ENCODE measurements at places on chromosomes 6 and 20.

DNA sequence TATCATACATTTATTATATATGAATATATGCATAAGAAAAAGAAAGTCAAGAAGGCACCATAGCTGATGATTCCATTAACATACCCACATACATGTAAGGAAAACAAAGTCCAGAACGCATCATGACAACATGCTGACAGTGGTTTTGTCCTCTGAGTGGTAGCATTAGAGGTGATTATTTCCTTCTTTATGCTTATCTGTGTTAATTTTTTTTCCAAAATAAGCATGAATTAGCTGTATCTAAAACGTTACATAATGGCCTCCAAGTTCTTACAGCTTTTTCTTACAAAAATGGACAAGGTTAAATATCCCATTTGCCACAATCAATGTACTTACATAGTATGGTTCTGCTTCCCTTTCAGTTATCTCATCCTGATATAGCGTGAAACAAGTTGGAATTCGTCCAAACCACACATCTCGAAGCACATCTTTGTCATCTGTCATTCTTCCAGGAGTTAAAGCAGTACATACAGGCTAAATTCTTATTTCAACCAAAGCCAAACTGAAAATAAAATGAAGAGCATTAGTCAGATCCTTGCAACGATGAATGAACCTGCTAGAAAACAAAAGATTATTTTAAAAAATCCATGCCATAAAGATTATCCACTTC lies 9.7 kb downstream of the ATG5 start:
- no peak for DNase-seq

DNA sequence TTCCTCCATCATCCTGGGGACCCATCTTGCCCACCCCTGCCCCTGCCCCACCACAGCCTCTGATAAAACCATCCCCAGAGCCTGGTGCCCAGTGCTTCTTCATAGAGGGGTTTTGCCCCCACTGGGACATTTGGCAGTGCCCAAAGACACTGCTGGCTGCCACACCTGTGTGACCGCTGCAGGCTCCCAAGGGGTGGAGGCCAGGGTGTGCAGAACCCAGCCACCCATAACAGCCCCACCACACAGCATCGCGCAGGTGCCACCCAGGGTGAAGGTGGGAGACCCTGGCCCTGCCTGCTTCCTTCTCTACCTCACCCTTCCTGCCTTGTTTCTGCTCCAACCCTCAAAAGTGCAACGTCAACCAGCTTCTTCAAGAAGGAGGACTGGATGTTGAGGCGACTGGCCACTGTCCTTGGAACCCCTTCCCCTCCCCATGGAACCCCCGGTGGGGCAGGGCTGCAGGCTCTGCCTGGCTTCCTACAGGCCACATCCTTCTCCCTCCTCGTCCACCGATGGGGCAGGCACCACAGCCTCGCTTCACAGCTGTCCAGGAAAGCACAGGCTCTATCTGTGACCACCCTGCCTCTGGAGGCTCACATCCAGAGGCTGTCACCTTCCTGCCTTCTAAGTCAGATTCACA lies 79.2 kb upstream of the MPC1 start:
- DNase-seq = no peak

DNA sequence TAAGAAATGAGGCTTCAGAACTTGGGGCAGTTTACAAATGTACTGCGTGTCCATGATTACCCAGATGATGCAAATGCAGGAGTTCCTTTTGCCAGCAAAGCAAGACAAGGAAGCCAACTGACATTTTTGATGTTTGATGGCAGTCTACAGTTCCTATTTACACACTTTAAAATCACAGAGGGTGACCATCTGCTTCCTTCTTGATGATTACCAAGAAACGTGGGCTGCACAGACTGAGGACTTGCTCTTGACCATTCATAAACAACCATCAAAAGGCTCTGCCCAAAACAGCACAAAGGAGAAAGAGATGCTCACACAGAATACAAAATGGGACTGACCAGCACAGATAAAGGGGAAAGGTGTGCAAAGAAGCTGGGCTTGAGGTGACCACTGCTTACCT lies 79.8 kb upstream of the TRAF3IP2 start:
- no peak for DNase-seq

DNA sequence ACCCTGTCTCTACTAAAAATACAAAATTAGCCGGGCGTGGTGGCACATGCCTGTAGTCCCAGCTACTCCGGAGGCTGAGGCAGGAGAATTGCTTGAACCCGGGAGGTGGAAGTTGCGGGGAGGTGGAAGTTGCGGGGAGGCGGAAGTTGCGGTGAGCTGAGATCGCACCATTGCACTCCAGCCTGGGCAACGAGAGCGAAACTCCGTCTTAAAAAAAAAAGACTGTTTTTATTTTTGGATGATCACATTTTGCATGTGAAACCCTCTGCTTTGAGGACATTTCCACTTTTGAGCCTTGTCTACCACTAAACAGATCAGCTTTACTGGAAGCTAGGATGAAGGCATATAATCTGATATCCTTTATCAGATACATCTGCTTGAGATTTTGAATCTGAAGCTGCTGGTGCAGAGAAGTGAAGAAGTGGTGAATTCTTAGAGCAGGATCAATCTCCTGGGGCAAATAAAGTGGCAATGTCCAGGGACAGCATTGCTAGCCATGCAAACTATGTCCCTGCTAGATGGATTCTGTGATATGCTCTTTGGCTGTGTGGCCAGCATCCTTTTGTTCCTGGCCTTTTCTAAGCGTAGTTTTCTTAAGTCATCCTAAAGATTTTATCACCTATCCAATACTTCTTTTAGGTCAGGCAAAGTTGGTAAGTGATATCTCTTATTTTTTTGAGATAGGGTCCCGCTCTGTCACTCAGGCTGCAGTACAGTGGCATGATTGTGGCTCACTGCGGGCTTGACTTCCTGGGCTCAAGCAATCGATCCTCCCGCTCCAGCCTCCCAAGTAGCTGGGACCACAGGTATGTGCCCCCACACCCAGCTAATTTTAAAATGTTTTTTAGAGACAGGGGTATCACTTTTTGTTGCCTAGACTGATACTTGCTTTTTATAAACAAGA lies 23.3 kb downstream of the RBL1 start:
- DNase-seq = no peak

DNA sequence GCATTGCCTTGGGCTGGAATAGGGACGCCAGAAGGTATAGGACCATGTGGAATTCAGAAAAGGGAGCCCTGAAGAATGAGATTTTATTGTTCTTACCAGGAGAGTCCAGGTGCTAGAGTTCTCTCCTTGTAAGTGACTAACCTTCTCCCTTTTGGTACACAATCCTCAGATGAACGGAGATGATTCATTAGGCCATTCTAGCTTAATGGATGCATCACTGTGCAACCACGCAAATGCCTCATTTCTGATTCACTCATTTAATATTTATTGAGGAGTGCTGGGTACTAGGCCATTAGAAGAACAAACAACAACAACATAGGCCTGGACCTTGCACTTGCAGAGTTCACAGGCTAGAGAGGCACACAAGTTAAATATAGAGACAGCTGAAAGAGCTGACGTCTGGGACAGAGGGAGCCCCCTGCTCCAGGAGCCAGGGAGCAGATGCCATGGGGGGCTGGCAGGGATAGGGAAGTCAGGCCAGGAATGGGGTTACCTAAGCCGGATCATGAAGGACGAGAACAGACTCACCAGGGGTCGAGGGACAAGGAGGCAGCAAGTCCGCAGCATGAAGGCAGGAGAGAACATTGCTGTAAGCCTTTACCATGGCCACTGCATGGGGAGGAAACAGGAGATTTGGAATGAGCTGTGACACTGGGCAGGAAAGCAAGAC lies 179.5 kb upstream of the AKAP12 start:
- no peak for DNase-seq

GRCh38 chr20:32752458-32753250 lies 9.4 kb upstream of the COMMD7 start:
- DNase-seq = no peak

DNA sequence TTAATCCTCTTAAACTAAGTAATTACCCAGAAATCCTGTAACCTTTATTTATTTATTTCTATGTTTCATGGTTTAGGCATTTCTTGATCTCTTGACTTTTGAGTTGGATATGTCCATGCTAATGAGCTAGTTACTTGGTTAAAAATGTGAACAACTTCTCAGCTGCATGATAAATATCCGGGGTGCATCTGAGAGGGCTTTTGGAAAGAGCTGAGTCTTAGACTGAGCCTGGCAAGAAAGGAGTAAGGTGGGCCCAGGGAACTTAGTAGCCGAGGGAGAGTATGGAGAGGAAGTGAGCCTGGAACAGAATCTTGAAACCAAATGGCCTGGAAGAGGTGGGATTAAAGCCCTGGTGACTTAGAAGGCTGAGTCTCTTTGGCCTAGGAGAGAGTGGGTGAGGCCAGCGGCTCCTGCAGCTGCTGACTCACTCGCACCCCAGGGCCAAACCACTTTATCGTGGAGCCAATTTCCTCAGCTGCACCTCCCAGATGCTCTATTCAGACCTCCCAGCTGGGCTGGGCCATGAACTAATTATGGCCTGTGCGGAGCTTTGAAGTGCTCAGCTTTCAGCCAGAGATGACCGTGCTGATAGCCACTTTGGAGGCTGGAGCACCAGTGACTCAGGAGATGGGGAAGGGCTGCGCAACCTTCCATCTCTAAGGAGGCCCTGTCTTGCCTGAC lies 19.1 kb downstream of the TGM3 start:
- no peak for DNase-seq

DNA sequence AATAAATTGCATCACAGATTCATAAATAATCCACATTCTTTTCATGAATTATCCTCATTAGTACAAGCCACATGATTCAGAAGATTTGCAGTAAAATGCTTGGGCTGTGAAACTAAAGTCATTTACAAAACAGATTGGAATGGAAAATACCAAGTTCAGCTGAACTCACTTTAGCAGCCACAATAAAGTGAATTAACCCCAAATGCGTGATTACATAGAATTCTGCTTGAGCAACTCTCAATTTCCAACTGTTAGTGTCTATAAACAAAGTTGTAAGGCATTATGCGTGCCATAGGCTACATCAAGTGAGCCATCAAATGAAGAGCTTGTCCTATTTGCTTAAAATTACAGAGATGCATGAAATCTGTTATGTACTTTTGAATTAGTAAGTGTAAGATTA lies 60.4 kb upstream of the GFRAL start:
- no peak for DNase-seq

DNA sequence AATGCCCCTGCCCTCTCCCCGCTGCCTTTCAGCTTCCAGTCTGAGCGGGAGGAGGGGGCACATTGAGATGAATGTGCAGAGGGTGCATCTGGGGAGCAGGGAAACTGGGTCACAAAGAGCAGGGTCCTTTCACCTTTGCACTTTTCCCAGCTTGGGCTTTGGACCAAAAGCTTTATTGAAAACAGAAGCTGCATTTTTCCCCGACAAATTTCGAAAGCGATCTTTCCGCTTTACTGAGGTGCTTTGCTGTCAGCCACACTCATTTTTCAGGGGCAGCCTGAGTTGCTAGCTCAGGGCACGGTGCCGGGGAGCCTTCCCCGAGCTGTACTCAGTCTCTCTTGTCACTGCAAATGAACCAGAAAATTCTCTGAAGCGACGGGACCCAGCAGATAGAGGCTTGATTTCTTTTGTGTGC lies 283.7 kb upstream of the SOX4 start:
- DNase-seq = no peak

- DNase-seq = no peak
Measured at GRCh38 chr6:131244942-131245341, 109.7 kb downstream of the AKAP7 start.

- DNase-seq = no peak
Measured at GRCh38 chr6:83252719-83253118, 59.6 kb downstream of the RWDD2A start.

DNA sequence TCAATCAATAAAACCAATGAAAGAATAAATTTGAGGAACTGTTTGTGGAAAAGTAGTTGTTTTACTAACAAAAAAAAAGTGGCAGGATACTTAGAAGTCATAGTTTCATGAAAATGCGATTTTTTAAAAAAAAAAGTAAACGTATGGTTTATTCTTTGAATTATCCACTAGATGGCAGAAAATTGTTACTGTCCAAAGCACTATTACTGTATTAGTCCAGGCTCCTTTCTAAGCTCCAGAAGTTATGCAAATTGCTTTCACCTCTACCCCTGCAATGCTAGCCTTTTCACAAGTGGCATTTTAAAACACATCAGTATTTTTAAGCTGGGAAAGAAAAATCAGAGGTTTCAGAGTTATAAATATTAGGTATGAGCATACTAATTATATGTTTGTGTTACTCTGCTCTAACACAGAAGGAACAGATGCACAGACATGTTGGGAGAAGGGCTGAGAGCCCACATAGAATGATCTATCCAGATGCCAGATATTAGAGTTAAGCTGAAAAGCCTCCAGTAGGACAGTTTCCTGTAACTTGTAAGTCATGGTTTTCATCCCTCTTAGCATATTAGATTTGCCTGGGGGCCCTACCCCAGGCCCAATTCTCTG lies 63.9 kb downstream of the FHL5 start:
- no peak for DNase-seq

GRCh38 chr20:62719250-62719935 lies 10.8 kb downstream of the NTSR1 start:
- DNase-seq = no peak

DNA sequence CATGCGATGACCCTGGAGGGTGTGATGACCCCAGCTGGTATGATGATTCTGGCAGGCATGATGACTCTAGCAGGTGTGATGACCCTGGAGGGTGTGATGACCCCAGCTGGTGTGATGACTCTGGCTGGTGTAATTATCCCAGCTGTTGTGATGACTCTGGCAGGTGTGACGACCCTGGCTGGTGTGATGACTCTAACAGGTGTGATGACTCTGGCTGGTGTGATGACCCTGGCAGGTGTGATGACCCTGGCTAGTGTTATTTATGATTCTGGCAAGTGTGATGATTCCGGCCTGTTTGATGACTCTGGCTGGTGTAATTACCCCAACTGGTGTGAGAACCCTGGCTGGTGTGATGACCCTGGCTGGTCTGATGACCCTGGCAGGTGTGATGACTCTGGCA lies 427.2 kb downstream of the QKI start:
- DNase-seq = no peak

DNA sequence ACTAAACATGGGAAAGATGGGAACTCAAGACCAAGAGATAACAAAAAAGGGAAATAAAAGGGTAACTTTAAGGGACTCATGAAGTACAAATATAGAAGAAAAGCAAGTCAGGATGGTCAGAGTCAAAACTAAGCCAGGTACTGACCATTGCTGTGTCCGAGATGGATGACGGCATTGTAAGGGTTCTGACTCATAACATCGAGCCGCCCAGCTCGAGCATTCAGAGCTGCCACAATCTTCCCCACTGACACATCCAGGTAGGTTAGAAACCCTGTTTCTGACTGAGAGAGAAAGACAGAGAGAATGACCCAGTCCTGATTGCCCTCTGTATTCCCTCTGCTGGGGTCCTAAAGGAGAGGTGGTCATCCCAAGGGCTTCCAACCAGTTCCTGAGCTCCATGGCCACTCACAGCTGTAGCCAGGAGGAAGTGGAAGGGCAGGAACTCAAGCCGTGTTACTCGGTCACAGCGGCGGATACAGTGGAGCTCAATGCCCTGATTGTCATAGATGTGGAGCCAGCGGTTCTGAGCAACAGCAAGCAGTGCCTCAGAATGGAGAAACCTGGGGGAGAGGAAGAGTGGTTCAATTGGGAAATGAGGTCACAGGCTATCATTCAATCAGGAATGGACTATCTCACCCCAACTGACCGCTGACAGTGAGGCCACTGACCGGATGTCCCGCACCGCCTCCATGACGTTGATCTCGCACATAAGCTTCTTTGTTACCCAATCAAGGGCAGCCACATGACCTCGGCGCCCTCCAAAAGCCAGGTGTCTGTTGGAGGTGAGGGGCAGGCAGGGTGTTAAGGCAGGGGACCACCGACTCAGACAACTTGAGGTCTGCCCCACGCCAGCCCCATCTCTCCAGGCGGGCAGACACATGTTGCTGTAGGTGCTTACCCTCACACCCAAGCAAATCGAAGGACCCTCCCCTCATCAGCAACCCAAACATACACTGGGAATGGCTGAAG lies 1.8 kb downstream of the WDR46 start:
- DNase-seq = no peak

Measured in stimulated activated CD4-positive, alpha-beta T cell treated with anti-CD3 and anti-CD28 coated beads, TNF-alpha, amount 100 ng/mL, for 4 hours (primary cell).